Left colon (tissue), 2 donors: ENCODE measurements at places on chromosomes 1 and 21. TPM values are rescaled to one million over a fixed set of nuclear protein-coding genes. Genes with fewer than 3 reads are reported as not detected.

GRCh38 chr1:27522432-27523336 lies 32.7 kb upstream of the WASF2 start:
- DNase-seq: no peak

Gene AIM2
- total RNA-seq: 1.1 TPM

DNA sequence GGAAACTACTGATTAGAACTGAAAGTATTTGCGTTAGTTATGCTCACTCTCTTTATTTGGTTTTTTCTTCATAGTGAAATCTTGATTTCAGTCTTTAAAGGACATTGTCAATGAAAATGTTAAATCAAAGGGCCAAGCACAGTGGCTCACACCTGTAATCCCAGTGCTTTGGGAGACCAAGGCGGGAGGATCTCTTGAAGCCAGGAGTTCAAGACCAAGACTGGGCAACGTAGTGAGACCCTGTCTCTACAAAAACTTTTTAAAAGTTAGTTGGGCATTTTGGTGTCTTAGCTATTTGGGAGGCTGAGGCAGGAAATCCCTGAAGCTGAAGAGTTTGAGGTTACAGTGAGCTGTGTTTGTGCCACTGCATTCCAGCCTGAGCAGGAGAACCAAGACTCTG lies 13.6 kb downstream of the RLF start:
- DNase-seq: no peak

Gene SLC6A17
- 0.06 TPM for total RNA-seq
